ENCODE measurements at places on chromosomes 16 and 17. TPM values are rescaled to one million over a fixed set of nuclear protein-coding genes. Genes with fewer than 3 reads are reported as not detected.

The GPR179 gene
- polyA plus RNA-seq: 7.6 TPM

The FN3K gene
- polyA plus RNA-seq: 71.2 TPM

The KRT32 gene
- not detected for polyA plus RNA-seq

The G6PC1 gene
- 0.05 TPM for polyA plus RNA-seq

The SPN gene
- 0.79 TPM for polyA plus RNA-seq

The CSNK2A2 gene
- polyA plus RNA-seq: 46.8 TPM

The HBQ1 gene
- polyA plus RNA-seq: 10.4 TPM

The PRKCA gene
- polyA plus RNA-seq: 47.5 TPM
